Stimulated activated naive CD4-positive, alpha-beta T cell treated with Interleukin-2 at 50 U/mL for 16 hours (primary cell): ENCODE measurements at places on chromosomes 1 and 21.

DNA sequence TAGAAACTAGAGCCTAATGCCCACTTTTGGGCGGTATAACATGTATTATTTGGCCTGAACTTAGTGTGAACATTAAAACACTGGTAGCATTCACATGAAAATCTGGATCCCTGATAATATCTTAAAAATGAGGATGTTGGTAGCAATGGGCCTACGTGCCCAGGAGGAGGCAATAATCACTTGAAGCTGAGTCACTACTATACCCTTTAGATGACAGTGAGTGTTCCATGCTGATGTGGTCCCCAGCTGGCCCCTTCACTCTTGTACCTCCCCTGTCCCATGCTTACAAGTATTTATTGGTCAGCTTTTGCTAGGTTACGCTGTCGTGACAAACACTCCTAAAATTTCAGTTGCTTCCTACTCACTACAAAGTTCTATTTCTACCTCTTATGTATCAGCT lies 23.0 kb upstream of the POU2F1 start:
- DNase-seq = no peak

DNA sequence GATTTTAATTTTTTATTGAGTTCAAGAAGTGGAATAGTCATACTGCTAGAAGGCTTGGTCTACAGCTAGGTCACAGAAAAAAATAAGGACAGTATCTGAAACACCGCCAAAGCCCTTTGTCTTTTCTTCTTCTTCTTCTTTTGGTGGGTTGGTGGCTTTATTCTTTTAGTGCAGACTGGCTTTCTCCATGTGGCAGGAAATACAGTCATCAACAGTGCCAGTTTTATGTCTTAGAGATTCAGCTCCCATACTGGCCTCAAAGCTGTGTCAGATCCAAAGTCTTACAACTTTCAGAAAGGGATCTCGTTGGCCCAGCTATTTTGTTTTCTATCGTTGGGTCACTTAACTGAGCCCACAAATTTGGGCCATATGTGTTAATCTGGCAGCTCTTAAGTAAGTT lies 58.2 kb downstream of the FNBP1L start:
- no peak for DNase-seq

- no peak for DNase-seq
Measured at GRCh38 chr1:119713749-119714456, 2.2 kb downstream of the PHGDH start.

DNA sequence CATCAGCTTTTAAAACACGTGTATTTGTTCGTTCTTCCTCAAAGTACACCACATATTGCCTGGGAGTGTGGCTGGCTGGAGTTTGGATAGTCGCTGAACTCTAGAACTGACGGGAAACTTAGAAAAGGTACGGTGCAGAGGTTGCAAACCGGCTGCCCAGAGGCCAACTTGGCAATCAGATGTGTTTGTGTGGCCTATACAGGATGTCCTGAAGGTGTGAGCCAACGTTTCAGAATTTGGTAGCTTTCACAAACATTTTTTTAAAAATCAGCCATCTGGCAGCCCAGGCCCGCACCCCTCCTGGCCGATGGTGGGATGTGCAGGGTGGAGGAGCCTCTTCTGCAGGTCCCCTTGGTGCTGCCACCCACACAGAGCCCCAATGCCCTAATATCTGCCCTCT lies 73.6 kb upstream of the SLC25A33 start:
- no peak for DNase-seq

DNA sequence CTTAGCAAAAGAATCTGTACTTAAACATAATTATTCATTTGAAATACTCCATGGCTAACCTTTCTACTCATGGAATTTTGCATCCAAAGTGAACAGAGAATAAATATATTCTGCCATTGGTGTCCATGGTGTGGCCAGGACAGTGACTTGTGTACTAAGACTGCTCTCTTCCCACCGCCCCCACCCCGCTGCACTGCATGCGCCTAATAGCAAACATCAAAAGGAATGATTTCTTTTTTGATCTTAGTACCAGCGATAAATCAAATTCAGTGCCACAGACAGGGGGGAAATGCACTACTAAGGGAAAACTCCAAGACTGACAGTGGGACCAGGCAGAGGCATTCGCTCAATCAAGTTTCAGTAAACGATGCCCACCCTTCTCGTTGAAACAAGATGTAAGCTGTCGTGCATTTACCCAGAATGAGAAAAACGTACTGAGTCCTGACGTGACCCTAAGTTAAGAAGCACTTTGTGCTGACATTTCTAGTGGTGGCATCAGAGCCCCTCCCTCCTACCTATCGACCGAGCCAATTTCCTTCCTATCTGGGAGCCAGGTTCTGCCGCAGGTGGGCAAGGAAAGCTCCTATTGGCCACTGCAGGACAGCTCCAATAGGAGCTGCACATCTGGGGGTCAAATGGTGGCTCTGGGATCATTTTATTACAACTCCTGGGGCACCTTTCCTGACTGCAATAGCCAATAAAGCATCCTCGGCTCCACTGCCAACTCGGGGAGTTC lies 12.5 kb downstream of the ESRRG start:
- DNase-seq = no peak

GRCh38 chr1:183288583-183288982 lies 102.5 kb downstream of the LAMC2 start:
- DNase-seq = no peak

- DNase-seq = no peak
Measured at GRCh38 chr1:176691251-176692228, 228.6 kb downstream of the PAPPA2 start.

GRCh38 chr1:167706931-167707877 lies 14.6 kb upstream of the MPZL1 start:
- DNase-seq = no peak

GRCh38 chr1:50667710-50668356 lies 244.6 kb upstream of the DMRTA2 start:
- DNase-seq = no peak

GRCh38 chr1:78972723-78973122 lies 33.8 kb downstream of the ADGRL4 start:
- DNase-seq = no peak

DNA sequence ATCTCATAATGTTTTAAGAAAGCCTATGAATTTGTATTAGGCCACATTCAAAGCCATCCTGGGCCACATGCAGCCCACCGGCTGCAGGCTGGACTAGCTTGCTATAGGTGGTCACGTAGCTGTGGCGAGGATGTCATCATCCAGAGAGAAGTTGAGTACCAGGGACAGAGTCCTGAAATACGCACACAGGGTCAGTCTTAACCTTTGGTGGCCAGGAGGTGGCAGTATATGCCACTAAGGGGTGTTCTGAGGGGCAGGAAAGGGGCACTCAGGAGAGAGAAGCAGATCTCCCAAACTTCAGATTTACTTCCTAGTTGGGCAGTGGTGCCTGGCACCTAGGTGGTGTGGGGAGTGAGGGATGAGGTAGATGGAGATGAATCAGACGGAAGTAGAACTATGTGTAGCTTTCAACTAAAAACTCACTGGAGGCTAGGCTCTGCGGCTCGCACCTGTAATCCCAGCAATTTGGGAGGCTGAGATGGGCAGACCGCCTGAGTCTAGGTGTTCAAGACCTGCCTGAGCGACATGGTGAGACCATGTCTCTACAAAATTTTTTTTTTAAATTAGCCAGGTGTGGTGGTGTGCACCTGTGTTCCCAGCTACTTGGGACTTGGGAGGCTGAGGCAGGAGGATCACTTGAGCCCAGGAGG lies 16.3 kb upstream of the CDK18 start:
- peak; percentile 27 for DNase-seq

- no peak for DNase-seq
Measured at GRCh38 chr1:50271337-50271736, 151.9 kb downstream of the DMRTA2 start.

DNA sequence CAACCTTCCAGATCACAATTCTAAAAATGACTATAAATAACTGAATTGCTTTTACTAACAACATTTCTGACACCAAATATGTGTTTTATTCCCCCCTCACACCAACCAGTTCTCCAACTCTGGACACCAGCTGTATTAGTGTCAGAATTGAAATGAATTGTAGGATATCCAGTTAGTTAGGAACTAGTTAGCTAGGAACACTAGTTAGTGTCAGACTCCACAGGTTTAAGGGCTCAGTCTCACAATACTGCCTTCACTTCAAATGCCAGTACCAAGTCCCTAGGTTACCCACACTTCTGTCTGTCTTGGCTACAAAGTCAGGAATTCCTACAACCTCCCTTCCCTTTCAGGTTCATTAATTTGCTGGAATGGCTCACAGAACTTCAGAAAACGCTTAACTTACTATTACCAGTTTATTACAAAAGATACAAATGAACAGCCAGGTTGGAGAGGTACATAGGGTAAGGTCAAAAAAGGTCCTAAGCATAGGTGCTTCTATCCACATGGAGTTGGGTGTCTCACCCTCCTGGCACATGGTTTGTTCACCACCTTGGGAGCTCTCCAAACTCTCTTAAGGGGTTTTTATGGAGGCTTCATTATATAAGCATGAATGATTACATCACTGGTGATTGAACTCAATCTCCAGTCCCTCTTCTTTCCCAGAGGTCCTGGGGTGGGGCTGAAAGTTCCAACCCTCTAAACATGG lies 4.2 kb downstream of the STXBP3 start:
- no peak for DNase-seq
